ENCODE measurements at places on chromosomes 3 and 15.

- DNase-seq: peak; percentile 34
Observed at GRCh38 chr3:150868282-150868681, 37.0 kb downstream of the MINDY4B start.

DNA sequence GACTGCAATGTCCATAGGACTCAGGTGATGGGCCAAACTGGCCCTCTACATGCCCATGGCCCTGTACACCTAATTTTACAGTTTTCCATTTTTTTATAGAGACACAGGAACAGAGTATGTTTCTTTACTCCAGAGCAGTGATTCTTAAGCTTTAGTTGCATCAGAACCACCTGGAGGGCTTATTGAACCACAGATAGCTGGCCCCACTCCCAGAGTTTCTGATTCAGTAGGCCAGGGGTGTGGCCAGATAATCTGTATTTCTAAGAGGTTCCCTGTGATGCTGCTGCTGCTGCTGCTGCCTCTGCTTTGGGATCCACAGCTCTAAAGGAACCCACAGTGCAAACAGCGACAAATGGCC lies 5.1 kb downstream of the RBP1 start:
- peak; percentile 50 for DNase-seq

GRCh38 chr15:68599560-68600071 lies 20.8 kb downstream of the CORO2B start:
- no peak for DNase-seq

DNA sequence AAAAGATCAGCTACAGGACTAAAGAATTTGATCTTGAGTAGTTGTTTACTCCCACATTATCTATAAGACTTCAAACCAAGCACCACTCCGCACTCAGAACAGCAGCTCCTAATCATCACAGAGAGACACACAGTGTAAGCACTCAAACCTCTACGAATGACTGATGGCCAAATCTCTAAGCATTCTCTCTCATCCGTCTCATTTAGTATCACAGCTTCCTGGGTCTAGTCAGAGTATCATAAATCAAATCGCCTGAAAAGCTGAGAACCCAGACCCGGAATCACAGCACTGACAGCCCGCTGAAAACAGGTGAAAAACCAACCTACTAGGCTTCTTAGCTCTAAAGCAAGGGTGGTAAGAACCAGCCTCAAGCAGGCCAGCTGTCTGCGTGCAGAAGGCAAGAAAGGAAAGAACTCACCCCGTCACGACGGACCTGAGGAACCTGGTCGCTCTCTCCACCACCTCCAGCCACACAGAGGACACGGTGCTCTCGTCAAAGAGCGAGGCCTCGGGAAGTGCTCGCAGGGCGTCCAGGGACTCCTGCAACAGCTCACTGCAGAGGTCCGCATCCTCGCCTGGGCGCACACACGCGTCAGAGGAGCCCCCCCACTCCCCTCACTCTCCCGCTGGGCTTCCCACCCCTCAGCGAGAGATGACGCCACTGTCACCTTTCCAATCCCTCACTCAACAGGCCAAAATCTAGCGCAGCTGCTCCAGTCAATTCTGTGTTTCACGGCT lies 47.9 kb downstream of the HERC2 start:
- no peak for DNase-seq

- no peak for DNase-seq
Observed at GRCh38 chr3:37129871-37130270, 44.5 kb downstream of the LRRFIP2 start.

GRCh38 chr15:67050062-67050461 lies 15.3 kb upstream of the SMAD3 start:
- no peak for DNase-seq

DNA sequence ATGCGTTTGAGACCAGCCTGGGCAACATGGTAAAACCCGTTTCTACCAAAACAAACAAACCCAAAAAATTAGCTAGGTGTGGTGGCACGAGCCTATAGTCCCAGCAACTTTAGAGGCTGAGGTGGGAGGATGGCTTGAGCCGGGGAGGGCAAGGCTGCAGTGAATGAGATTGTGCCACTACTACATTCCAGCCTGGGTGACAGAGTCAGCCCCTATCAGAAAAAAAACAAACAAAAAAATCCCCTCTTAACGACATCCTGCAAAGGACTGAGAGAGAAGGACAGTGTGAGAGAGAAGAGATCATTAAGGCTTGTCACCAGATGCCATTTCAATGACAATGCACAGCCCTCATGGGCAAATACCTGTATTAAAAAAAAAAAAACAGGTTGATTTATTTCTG lies 266.7 kb upstream of the ATP10A start:
- DNase-seq: no peak

GRCh38 chr3:134718726-134719125 lies 67.9 kb upstream of the KY start:
- no peak for DNase-seq

DNA sequence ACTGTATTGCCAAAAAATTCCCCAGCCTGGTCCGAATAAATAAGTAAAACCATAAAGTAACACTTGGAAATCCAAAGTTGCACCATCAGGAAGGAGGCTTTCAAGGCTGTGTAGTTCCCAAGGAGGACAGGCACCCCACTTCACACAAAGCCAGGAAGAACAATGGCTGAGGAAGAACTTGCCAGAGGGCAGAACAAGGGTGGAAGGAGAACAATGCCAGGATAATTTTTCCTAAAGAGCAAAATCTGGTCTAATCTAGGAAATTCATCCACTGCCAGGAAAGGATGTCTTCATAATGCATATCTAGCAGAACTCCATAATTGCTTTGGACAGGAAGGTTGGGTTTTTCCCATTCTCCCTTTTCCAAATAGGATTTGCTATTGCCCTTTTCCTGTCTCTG lies 15.7 kb upstream of the ARID3B start:
- DNase-seq: no peak

DNA sequence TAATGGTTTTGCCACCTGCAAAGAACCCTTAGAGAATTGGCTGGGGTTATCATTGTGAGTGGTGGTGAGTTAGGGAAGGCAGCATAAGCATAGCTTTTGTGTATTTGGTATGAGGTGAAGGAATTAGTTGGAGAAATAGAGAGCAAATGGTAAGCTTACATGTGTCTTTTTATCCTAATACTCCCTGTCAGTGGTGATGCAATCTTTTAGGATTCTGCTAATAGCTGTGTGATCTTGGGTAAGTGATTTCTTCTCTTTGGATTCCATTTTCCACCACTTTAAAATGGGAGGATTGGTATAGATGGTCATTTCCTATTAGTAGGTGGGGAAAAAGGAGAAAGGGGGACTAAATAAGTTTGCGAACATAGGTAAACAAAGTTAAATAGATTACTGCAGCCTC lies 30.9 kb downstream of the PIAS1 start:
- DNase-seq: no peak

GRCh38 chr3:74842141-74842540 lies 227.7 kb upstream of the CNTN3 start:
- DNase-seq: no peak

- no peak for DNase-seq
Observed at GRCh38 chr3:487614-488013, 291.1 kb downstream of the CHL1 start.

GRCh38 chr15:66701422-66702034 lies 508 bp upstream of the SMAD6 start:
- DNase-seq: peak; percentile 40

GRCh38 chr3:143187111-143187510 lies 67.5 kb downstream of the CHST2 start:
- DNase-seq: no peak

DNA sequence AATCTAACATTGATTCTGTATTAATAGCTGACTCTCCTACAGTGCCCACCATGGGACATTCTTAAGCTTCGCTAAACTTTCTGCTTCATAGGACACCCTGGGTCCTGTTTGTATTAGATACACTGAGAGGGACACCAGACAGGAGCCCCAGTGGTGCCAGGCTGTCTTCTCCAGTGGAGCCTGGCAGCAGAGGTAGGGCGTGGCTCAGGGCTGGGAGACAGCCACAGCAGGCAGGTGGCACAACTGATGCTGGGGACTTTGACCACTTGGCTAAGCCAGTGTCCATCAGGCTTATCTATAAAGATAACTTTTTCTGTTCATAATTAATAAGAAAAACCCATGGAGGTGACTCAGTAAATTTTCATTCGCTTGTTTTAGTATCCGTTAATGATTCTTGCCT lies 21.8 kb downstream of the NIPA1 start:
- peak; percentile 50 for DNase-seq

- no peak for DNase-seq
Observed at GRCh38 chr3:65030014-65030627, 342.3 kb upstream of the ADAMTS9 start.

GRCh38 chr3:54941690-54942362 lies 14.0 kb upstream of the LRTM1 start:
- no peak for DNase-seq

GRCh38 chr3:27666272-27666671 lies 55.9 kb downstream of the EOMES start:
- DNase-seq: no peak

- DNase-seq: no peak
Observed at GRCh38 chr3:112740835-112741234, 99.9 kb upstream of the CCDC80 start.

DNA sequence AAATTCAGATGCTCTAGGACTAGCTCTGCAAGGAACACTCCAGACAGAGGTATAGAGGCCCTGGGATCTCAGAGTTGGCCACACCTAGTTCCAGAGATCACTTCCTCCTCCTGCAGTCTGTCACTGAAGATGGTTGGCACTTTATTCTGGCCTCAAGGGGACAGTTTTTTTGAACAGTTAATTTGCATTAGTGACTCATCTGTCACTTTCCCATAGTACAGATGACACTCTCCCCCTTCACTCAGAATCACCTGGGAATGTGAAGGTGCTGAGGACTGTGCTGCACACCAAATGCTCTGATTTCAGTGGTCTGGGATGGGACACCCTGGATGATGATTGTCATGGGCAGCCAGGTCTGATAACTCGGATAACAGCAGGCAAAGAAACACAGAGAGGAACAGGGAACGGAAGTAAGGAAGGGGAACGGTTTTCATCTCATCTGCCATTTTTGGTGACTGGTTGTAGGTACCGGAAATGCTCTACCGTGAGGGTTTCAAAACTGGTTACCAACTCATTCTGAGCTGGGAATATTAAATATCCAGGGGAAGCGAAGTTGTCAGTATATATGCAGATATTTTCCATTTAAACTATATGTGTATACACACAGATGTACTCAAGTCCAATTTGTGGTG lies 232.5 kb upstream of the ST8SIA2 start:
- no peak for DNase-seq

DNA sequence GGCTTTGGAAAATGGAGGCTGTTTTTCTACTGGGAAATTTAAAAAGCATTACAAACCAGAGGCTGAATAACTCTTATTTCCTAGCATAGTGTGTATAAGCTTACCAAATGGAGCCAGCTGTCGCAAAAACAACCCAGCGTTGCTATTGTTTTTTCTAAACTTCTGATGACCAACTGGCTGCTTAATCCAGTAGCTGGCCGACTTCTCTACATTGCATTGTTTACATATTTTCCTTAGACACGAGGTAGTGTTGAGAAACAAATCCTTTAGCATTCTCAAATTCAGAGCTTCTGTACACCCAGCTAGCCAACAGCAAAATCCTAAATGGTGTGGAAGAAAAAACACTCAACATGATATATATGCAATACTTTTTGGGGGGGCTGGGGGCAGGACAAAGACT lies 161.0 kb upstream of the ADAMTS9 start:
- DNase-seq: no peak

- DNase-seq: no peak
Observed at GRCh38 chr15:29622637-29623036, 199.6 kb downstream of the TJP1 start.

GRCh38 chr3:116384717-116385116 lies 60.6 kb downstream of the LSAMP start:
- no peak for DNase-seq

- DNase-seq: no peak
Observed at GRCh38 chr3:73781541-73781940, 156.8 kb upstream of the PDZRN3 start.

DNA sequence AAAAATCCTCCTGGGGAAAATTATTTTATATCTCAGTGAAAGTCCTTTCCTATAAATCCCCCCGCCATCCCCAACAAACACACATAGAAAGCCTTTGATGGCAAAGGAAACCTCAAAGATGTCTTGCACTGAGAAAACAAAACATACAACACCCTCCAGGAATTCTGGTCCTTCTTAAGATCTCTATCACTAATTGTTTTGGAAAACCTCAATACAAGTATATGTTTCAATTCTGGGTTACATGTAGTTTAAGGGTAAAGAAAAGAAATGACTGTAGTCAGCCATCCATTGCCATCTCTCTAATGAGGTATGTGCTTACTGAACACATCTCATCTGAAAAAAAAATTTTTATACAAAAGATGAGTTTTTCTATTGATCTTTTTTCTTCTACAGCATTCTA lies 97.3 kb downstream of the FSIP1 start:
- DNase-seq: no peak

GRCh38 chr15:66730168-66731021 lies 28.4 kb downstream of the SMAD6 start:
- no peak for DNase-seq

DNA sequence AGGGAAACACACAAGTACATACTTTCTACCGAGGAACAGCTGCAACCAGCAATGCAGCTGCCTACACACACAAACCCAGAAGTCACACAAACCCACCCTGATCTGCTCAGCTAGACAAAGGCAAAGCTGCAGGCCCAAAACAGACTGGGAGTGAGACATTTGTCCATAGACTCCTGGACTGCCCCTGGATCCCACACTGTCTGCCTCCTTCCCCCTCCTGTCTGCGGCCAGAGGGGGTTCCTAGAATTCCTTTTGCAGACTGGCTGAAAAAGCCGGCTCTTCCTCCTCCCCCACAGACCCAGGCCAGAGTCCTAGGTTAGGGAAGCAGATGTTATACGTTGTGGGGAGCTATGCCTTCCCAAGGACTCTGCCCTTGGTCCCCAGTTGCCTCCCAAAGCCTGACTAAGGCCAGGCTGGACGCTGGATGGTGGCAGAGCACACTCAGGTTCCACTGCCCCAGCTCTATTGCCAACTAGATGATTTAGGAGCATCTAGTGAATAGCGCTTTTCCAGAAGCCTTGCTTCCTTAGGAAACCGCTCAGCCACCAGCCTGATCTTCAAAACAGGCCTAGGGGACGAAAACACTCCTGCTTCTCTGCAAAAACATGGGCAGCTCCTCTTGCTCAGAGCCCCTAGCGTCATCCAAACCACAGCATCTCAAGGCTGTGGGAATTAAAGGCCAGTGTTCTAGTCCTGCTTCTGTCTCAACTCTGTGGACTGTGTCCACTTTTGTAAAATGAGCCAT lies 37.4 kb upstream of the CILP start:
- DNase-seq: no peak

DNA sequence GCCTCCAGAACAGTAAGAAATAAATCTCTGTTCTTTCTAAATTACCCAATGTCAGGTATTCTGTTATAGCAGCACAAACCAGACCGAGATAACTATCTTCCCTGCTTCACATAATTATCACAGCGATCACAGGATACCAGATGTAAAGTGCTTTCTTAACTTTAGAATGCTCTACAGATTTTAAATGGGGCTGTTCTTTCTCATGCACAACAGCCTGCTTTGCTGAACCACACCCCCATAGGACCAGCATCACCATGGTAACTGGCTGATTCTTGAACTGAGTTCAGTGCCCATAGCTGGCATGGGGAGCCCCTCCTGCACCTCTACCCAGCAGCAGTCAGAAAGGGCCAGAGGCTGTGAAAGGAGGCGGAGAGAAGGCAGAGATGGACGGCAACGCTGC lies 7.8 kb downstream of the CD80 start:
- no peak for DNase-seq

GRCh38 chr3:26100176-26100575 lies 310.3 kb downstream of the OXSM start:
- no peak for DNase-seq

GRCh38 chr3:105963161-105963560 lies 94.3 kb upstream of the CBLB start:
- no peak for DNase-seq
